Activated T-helper 17 cell treated with anti-CD3 and anti-CD28 coated beads, Interleukin-2, amount 50 U/mL, for 72 hours (primary cell): ENCODE measurements at places on chromosomes 2 and 18. TPM values are rescaled to one million over a fixed set of nuclear protein-coding genes. Genes with fewer than 3 reads are reported as not detected.

Gene EIF2AK2
- 25.4 TPM for total RNA-seq

Gene GCKR
- total RNA-seq = not detected

Gene LINC00305
- total RNA-seq = not detected

Gene DNAH6
- total RNA-seq = 0.69 TPM

Gene DSG2
- 0.09 TPM for total RNA-seq

Gene DAW1
- 0.24 TPM for total RNA-seq
